ENCODE measurements at places on chromosomes 13 and 19. TPM values are rescaled to one million over a fixed set of nuclear protein-coding genes. Genes with fewer than 3 reads are reported as not detected.

RNF225 gene
- not detected for polyA plus RNA-seq

FFAR3 gene
- polyA plus RNA-seq = not detected

FCAR gene
- not detected for polyA plus RNA-seq

IGSF23 gene
- polyA plus RNA-seq = not detected

OR10H1 gene
- 0.05 TPM for polyA plus RNA-seq

KLF2 gene
- polyA plus RNA-seq = 0.43 TPM

ZNF723 gene
- not detected for polyA plus RNA-seq

ADGRL1 gene
- polyA plus RNA-seq = 20.6 TPM

LIM2 gene
- not detected for polyA plus RNA-seq

PROZ gene
- polyA plus RNA-seq = 0.21 TPM

ERVK3-1 gene
- 64.2 TPM for polyA plus RNA-seq

KLK15 gene
- polyA plus RNA-seq = not detected

CRYL1 gene
- 2.2 TPM for polyA plus RNA-seq

ZNF486 gene
- polyA plus RNA-seq = 21.2 TPM

NUP62 gene
- 55.5 TPM for polyA plus RNA-seq
